Frontal cortex (tissue), 4 donors: ENCODE measurements at places on chromosomes 6 and 20. TPM values are rescaled to one million over a fixed set of nuclear protein-coding genes. Genes with fewer than 3 reads are reported as not detected.

C6orf52 gene
- total RNA-seq = 0.82 TPM

MUC22 gene
- not detected for total RNA-seq

TRIM40 gene
- total RNA-seq = not detected

CDSN gene
- total RNA-seq = not detected

- DNase-seq = no peak
Measured at GRCh38 chr6:36758516-36759147, 61.0 kb downstream of the RAB44 start.

- no peak for DNase-seq
Measured at GRCh38 chr6:106244931-106245330, 80.6 kb downstream of the ATG5 start.

DNA sequence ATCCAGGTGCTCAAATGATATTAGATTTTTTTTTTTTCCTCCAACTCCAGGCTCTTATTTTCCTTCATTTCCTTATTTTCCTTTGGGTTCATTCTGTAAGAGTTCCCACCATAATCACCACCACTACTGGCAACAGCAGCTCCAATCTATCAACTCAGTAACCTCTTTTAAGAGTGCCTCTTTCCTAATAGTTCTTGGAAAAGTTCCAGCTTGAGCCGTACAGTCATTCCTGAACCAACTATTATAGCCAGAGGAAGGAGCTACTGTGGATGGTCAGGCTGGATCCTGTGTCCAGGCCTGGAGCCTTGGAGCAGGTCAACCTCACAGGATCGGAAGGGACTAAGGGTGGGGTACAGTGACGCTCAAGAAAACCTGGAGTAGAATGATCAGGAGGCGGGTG lies 4.2 kb upstream of the ANGPT4 start:
- no peak for DNase-seq

DNA sequence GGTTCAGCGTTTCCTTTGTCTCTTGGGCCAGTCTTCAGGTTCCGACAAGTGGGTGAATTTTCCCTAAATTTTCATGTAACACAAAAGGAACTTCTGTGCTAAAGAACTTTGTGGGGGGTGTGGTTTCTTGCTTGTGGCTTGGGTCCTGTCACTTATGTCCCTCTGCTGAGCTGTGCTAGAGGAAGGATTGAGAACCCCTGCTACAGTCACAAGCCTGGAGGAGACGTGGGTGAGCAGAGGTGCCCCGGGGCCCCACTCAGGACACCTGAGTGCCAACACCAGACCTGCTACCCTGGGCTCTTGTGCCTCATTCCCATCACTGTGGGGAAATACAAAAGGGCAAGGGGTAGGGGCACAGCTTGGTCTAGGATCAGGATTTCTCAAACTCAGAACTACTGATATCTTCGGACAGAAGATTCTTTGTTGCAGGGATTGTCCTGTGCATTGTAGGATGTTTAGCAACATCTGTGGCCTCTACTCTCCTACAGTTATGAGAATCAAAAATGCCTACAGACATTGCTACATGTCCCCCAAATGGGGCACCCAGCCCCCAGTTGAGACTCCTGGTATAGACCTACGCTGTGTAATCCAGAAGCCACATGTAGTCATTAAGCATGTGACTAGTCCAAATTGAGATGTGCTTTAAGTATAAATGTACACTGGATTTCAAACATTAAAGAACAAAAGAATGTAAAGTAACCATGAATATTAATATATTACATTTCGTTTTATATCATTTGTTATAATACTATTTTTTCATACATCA lies 128.7 kb downstream of the LY86 start:
- DNase-seq = no peak

DNA sequence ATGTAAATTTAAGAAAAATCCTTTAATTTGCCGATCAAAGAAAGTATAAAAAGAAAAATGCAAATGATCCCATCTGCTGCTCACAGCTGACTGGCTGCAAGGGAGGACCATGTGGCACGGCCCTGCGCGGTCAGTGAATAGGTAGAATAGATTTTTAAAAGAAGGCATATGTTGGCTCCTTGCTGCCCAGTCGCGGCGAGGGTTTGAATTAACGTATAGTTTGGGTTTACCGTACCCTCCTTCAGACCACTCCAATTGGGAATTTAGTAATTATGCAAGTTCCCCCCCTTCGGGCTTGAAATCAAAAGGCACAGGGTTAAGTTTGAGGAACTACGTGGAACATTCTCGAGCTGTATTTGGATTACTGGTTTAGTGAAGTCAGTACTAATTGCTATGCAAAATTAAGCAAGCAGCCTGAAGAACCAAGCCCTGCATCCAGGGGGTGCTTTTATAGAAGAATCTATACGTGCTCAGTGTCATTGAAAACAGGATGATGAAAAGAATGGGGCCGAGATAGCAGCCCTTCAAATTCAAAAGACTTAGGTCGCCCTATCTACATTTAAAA lies 1.1 kb upstream of the BEND3 start:
- no peak for DNase-seq

- no peak for DNase-seq
Measured at GRCh38 chr20:14441201-14441600, 103.8 kb upstream of the FLRT3 start.

DNA sequence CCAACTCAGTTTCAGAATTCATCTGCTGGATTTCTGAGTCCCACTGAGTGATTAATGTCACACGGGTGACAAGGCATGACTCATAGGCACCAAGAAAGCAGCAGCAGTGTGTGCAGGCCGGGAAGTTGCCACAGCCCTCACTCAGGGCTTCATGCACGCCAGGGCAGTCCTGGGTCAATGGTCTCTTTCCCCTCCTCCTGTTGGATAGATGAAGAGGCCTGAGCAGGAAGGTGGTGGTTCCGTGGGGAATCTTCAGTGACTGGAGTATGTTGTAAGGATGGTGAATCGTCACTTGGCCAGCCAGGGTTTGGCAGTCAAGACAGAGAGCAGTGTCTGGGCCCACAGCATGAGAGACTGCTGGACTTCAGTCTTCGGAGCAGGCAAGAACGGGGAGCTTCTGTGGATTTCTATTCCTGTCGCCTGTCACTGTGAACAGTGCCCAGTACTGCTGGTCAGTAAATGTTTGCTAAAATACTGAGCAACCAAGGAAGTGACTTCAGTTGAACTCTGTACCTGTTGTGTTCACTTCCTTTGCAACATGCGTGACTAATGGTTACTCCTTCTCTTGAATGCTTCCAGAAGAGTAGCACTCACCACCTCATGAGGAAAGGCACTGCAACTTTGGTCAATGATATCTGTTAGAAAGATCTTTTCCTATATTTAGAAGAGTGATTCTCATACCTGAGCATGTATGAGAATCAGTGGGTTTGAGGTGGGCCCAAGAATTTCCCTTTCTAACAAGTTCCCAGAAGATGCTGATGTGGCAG lies 62.0 kb upstream of the CD93 start:
- DNase-seq = no peak
